Stimulated activated CD4-positive, alpha-beta T cell treated with anti-CD3 and anti-CD28 coated beads, TNF-alpha, amount 100 ng/mL, for 1 hour (primary cell): ENCODE measurements at places on chromosomes 3 and 15.

- no peak for DNase-seq
These were observed 38.0 kb downstream of the EDC3 start for GRCh38 chr15:74657846-74658245.

DNA sequence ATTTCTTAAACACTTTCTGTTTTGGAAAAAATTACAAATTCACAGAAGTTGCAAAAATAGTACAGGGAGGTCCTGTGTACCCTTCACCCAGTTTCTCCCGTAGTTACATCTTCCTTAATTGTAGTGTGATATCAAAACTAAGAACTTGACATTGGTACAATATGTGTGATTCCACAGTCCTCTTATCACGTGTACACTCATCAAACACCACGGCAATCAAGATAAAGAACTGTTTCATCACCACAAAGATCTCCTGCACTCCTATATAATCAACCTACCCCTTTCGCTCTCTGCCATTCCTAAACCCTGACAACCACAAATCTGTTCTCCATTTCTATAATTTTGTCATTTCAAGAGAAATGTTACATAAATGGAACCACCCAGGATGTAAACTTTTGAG, 31.4 kb downstream of the POMGNT2 start:
- DNase-seq, result no peak

GRCh38 chr15:38626443-38627050, 61.9 kb upstream of the RASGRP1 start:
- DNase-seq, result no peak

DNA sequence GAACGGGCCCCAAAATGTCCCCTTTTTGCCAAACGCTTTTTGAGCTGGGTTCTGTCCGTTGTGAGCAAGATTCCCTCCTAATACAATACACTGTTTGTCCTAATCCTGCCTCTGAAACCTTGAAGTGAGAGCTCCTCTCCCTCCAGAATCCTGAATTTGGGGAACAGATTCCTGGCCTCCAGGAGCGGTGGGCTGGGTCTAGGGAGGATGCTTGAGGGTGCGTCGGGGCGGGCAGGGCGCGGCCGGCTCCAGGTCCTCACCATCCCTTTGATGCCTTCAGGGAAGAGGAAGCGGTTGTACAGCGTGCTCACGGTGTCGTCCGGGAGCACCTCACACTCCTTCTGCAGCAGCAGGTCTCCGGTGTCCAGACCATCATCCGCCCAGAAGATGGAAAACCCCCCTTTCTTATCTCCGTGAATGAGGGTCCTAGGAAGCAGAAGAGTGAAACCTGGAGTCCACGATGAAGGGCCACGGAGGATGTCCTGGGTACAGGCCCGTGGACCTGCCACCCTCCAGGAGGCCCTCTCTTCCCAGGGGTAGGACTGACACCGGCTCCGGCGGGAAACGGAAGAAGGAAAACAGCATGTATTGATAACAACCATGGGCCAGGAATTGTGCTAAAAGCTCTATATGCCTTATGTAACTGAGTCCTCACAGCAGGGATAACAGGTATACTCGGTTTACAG, 23.2 kb downstream of the ALDH1L1 start:
- no peak for DNase-seq

DNA sequence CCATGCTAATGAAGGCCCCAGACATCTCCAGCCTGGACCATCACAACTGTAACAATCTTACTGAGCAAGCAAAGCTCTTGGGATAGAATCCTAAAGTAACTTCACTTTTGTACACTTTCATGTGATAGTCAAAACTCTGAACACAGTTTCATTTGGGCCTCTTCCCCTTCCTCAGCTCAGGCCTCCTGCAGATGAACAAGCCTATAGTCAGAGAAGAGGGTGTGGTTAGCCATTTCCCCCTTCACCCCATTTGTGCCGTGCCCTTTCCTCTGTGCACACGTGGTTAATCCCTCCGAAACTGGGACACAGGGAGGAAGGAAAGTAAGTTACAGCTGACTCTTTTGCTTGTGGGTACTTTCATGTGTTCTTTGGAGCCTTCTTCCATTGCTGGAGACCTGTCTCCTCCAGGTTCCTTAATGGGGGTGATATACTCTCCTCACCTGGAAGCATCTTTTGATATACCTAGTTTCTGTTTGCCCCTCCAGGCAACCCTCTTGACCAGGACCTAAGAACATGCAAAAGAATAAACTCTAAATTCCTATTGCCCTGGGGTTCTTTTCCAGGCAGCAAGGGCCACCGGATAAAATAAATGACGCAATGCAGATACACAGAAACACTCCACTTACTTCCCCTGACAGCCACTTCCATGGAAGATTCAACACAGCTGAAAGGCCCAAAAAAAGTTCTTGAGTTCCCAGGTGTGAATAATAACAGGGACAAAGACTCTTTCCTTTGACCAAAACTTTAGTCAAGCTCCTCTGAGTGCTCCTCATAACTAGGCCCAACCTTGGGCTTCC, 29.6 kb upstream of the CSTA start:
- no peak for DNase-seq

DNA sequence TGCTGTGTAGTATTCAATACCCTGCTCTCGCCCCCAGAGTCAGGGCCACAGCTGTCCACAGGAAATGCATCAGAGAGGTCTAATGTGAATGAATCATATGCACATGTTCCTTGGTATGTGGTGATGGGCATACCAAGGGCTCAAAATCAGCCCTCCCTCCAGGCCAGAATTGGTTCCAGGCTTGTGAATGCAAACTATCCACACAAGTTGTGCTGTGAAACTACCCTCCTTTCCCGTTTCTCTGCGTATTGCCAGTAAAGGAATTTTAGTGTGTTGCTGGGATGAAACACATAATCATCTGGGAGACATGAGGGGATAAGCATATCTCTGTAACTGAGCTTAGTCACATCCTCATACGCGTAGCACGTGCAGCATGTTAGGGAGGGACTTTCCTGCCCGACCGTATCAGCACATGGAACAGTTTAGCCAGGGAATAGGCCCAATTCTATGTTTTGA, 9.2 kb upstream of the MME start:
- no peak for DNase-seq

DNA sequence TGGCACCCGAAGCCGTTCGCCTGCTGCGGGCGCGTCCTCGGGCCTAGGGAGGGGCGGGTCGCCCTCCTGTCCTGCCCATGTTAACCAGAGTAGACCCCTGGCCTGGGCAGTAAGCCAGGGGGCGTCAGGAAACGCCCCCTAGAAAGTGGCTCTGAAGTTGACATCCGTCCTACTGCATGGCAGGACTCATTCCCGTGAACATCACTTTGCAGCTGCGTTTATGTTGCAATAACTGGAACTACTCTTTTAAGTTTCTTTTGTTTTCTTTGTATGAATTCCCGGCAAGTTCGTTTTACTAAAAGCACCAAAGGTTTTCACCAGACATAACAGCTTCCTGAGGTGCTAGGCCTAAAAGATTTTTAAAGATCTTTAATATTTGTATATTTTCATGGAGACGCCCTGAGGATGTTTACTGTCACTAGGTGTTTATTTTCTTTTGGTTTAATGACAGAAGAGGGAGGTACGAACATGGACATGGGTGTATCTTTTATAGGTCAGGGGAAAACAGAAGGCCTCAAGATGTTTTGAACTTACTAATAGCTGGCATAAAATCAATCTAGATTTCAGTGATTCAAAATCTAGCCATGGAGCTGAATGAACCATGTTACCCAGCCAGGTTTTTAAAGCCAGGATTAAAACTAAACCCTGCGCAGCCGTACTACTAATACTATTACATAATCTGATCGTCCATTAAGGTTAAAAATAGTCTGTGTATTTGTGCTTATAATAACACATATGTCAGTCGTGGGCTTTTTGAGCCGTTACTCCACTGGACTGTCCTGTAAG, 1.0 kb downstream of the C15orf61 start:
- no peak for DNase-seq

GRCh38 chr15:30924353-30924752, 20.6 kb downstream of the FAN1 start:
- DNase-seq, result no peak

DNA sequence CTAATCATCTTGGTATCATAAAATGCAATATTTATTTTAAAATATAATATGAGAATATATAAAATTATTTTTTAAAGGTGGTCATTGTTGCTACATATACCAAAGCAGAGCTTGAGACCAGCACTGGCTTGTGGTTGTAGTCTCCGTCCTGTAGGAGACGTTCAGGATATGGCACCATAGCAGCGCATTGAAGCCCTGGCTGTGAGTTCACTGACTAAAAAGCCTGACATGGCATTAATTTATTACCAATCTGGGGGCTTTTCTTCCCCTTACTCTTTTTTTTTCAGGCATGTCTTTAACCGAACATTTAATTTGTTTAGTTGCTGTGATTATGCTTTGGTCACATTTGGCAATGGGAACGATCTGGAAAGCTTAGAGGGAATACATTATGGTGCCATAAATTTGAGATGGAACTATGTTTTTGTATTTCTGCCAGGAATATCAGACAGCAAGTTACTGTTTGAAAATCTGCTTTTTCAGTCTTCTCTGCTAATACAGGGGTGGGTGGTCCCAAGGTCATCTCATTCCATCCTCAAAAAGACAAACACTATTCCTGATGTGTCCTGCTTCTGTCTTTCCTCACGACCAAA, 108.5 kb downstream of the ZIC4 start:
- no peak for DNase-seq

- no peak for DNase-seq
These were observed 18.6 kb upstream of the SEC13 start for GRCh38 chr3:10339376-10339955.

- DNase-seq, result no peak
These were observed 503.4 kb upstream of the NECTIN3 start for GRCh38 chr3:110568246-110568645.

DNA sequence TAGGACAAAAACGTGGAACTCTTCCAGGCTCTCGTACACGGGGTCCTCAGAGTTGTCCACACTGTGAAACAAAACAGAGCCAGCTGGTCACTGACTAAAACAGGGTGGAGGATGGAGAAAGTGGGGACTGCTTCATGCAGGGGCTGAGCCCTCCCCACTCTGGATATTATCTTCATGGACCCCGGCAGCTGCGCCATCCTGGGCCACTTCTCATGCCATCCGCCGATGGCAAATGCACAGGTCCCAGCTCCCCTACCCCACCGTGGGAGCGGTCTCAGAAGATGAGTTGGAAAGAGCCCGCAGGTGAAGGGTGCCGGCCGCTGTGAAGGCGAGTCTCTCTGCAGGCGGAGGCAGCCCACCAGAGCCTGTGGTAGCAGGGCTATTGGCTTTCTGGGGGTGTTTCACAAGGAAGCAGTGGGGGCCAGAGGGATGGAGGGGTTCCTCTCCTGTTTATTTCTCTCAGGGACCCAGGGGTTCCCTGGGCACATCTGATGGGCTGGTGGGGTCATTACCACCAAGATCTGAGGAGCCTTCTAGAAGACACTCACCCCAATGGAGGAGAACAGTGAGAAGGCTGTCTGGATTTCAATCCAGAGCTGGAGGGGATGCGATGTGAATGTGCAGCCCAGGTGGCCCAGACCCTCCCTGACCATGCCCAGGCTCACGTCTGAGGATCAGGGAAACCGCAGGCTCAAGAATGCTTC, 177.3 kb downstream of the KLF13 start:
- DNase-seq, result no peak

DNA sequence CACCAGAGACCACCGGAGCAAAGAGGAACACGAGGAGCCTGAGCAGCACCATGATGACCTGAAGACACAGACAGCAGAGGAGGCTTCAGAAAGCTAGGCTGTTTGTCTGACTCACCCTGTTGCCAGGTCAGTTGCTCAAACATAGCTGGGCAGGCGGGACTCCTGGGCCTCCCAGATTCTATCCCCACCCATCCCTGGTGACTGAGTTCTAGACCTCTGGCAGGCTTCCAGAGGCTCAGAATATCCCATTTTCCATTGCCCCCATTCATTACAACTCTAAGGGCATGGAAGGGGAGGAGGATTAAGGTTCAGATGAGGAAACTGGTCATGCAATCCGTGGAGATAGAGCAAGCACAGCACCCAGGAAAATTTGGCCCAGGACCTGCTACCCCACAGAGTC, at the start of gene CDHR4:
Gene CDHR4 (minus strand): TSS at position 113 of the 400 bp plus-strand sequence. CDS start 61 bp downstream, at position 52.
- DNase-seq, result no peak

DNA sequence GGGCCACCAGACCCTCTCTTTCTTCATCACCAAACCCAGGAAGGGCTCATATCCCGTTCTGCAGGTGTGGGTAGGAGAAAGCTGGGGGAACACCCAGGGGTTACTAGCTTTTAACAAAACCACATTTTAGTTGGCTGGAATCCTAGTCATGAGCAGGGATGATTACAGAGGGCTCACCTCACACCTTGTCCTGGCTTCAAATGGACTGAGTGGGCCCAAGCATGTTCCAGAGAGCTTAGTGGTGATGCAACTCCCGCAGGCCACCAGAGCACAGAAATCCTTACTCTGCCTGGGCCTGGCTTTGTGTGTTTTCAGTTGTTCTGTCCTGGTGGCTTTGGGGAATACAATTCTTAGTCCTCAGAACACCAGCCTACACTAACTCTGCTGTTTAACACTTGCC, 56.8 kb upstream of the RYK start:
- DNase-seq, result no peak

- DNase-seq, result no peak
These were observed 123.2 kb upstream of the EPHA3 start for GRCh38 chr3:88984256-88984655.

- DNase-seq, result no peak
These were observed 32.2 kb downstream of the NECTIN3 start for GRCh38 chr3:111103807-111104206.

GRCh38 chr3:66236281-66236680, 15.5 kb downstream of the SLC25A26 start:
- no peak for DNase-seq

GRCh38 chr3:172132159-172132586, 92.8 kb downstream of the FNDC3B start:
- no peak for DNase-seq

- no peak for DNase-seq
These were observed 21.9 kb upstream of the OTOL1 start for GRCh38 chr3:161474741-161475140.

DNA sequence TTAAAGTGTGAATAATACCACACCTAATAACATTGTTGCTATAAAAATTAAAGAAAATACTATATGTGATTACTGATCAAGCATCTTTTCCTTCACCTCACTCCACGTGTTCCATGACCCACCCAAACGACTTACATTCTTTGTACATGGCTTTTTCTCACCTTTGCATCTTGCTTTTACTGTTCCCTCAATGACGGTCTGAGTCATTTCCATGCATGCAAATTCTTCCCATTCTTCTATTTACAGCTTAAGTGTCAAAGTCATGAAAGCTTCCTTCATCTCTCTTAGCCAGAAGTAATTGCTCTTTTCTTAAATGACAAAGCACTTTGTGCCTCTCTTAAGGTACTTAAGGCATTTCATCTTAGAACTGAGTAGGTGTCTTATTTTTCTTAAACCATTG, 64.0 kb downstream of the GREM1 start:
- no peak for DNase-seq

- no peak for DNase-seq
These were observed 298.3 kb upstream of the TGFBR2 start for GRCh38 chr3:30308131-30308530.

GRCh38 chr15:73226093-73226814, 142.5 kb downstream of the HCN4 start:
- no peak for DNase-seq

- DNase-seq, result no peak
These were observed 82.5 kb downstream of the DCLK3 start for GRCh38 chr3:36681867-36682266.
